ENCODE measurements at places on chromosomes 6 and 20. TPM values are rescaled to one million over a fixed set of nuclear protein-coding genes. Genes with fewer than 3 reads are reported as not detected.

GRCh38 chr6:149761438-149761837 is 11.9 kb downstream of the PCMT1 start:
- no peak for DNase-seq

Gene WFDC12
- not detected for polyA plus RNA-seq

Gene KHDC1L
- not detected for polyA plus RNA-seq

DNA sequence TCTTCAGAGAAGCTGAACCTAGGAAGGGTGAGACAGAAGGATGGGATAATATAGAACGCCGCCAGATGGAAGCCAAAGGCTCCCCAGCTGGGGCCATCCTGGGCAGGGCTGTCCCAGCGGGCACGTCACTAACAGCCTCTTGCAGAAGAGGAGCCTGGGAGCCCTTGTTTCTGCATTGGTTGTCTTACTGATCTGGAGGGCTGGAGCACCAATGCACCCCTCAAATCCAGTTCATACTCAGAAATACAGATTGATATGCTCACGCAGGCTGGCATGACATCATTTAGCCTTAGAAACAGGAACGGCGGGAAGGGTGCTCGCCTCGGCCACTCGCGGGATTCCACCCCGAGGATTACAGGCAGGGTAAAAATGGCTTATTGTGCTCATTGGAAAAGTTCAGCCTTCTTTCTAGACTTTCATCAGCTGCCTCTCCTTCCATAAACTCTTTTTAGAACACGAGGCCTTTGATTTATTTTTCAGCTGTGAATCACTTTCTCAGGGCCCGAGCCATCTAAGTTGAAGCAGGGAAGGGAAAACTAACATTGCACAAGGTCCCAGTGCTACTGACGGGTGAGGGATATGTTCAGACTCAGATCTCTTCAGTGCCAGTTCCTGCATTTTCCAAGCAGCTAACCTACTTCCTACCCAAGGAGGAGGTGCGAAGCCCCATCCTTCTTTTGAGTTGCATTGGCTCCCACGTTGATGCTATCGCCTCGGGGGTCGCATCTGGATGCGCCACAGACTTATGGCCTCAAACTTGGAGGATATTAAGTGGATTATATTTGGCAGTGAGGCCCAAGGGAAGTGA is 82.3 kb downstream of the GMPR start:
- no peak for DNase-seq

DNA sequence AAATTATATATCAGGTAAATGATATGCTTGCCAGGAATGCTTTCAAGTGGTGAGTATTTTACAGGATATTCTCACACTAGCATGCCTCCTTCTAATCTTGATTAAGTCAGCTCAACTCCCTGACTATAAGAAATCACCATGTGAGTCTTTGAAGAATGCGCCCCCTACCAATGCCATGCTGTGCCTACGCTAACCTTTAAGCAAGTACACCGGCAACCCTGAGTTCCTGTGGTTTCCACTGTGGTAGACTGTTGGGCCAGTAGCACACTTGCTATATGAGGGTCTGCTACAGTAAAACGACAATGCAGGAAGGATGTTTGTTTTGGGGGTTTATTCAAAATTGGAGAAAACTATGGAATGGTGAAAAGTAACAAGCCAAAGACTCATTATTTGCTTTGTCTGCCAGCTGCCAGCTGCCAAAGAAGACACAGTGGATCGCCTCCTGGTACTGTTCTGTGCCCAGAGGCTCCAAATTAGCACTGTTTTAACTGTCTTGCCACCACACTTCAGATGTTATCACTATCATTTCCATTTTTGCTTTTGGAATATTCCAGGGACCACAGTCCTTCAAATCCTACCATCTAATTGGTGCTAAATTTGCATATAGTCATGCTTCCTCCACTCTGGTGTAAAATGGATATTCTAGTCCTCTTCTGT is 333.5 kb downstream of the RNGTT start:
- no peak for DNase-seq

DNA sequence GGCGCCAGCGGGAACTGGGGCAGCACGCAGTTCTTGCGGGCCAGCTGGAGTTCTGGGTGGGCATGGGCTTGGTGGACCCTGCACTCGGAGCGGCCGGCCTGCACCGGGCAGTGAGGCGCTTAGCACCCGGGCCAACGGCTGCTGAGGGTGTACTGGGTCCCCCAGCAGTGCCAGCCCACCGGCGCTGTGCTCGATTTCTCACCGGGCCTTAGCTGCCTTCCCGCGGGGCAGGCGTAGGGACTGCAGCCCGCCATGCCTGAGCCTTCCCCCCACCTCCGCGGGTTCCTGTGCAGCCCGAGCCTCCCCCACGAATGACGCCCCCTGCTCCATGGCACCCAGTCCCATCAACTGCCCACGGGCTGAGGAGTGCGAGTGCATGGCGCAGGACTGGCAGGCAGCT is 168.8 kb downstream of the CD24 start:
- no peak for DNase-seq

Gene MOCS1
- 11.1 TPM for polyA plus RNA-seq

- peak; percentile 36 for DNase-seq
Measured at GRCh38 chr6:148599967-148600426, 146.8 kb upstream of the UST start.

DNA sequence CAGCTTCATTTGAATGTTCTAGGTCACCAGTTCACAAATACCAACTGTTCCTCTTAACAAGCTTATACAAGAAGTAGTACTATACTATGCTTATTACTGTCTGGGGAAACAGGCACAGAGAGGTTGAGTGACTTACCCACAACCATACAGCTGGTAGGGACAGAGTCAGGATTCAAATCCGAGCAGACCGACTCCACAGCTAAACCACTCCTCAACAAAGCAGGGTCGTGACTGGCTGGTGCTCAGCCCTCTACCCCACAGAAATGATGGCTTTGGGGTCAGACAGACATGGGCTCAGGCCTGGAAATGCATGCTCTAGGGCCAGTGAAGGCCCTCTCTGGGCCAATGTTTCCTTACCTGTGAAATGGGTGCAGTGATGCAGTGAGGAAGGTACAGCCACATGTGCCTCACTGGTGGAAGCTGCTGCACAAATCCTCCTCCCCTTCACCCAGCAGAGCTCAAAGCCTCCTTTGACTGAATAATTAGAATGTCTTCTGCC is 63.6 kb downstream of the MRPL14 start:
- DNase-seq, result no peak

- DNase-seq, result no peak
Measured at GRCh38 chr6:31058128-31058894, 48.0 kb downstream of the MUC22 start.

Gene FAM209B
- polyA plus RNA-seq, result 0.37 TPM

DNA sequence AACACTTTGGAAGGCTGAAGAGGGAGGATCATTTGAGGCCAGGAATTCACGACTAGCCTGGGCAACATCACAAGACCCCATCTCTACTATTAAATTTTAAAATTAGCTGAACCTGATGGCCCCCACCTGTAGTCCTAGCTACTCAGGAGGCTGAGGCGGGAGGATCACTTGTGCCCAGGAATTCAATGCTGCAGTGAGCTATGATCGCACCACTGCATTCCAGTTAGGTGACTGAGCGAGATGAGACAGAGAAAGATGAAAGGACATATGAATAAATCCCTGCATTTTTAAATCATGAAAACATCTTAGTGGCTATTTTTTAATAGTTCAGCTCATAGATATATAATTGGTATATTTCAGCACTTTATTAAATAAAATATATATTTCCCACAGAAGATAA is 93.8 kb downstream of the GPR63 start:
- no peak for DNase-seq

Gene TNXB
- 6.1 TPM for polyA plus RNA-seq

Gene NKX2-2
- polyA plus RNA-seq, result not detected
